H1 (cell line): ENCODE measurements at places on chromosomes 1 and 21.

DNA sequence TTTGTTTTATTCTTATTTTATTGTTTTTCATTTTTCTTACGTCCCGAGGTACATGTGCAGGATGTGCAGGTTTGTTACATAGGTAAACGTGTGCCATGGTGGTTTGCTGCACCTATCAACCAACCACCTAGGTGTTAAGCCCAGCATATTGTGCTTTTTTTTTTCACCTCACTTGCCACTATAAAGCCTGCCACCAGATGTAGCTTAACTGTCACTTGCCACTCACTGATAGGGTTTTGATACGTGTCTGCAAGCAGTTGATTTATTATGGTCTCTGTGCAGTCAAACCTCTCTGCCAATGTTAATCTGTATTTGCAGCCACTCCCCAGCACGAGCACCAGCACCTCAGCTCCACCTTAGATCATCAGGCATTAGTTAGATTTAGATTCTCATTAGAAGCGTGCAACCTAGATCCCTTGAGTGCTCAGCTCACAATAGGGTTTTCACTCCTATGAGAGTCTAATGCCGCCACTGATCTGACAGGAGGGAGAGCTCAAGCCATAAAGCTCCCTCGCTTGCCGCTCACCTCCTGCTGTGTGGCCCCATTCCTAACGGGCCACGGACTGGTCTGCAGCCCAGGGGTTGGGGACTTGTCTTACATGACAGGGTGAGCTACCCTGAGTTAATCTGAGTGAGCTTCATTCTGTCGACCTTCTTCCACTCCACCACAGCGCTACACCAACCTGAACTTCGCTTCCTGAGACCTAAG lies 17.9 kb upstream of the ABCG1 start:
- no peak for DNase-seq

GRCh38 chr1:44617703-44618029 lies 56.6 kb downstream of the TMEM53 start:
- no peak for DNase-seq

DNA sequence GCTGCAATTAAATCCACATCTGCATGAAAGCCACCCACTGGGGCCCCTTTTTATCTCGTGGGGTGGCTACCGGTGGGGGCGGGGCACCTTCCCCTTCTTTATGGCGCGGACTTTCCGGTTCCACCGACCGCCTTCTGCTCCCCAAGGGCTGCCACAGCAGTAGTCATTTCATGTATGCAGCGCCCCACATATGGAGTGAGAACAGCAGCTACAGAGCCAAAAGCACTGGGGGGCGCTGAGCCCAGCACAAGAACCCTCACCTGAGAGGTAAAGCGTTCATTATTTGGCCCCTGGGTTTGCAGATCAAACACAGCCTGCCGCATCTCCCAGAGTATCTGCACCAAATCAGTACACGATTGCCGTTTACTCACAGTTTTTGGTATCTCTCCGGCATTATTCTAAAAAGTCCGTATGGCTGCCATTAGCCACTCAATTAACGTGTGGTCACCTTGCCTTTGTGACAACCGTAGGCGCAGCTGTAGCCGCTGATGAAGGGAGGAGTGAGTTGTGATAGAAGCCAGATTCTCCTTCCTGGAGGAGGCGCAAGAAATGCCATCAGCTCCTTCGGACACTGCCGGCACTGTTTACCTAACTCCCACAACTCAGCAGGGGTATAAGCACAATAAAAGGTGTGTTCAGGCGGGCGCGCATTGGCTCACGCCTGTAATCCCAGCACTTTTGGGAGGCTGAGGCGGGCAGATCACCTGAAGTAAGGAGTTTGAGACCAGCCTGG lies 30.4 kb upstream of the CR2 start:
- no peak for DNase-seq

GRCh38 chr1:10387677-10388386 lies 11.0 kb upstream of the PGD start:
- no peak for DNase-seq

- DNase-seq: no peak
Measured at GRCh38 chr1:76951153-76951552, 83.9 kb downstream of the ST6GALNAC5 start.

DNA sequence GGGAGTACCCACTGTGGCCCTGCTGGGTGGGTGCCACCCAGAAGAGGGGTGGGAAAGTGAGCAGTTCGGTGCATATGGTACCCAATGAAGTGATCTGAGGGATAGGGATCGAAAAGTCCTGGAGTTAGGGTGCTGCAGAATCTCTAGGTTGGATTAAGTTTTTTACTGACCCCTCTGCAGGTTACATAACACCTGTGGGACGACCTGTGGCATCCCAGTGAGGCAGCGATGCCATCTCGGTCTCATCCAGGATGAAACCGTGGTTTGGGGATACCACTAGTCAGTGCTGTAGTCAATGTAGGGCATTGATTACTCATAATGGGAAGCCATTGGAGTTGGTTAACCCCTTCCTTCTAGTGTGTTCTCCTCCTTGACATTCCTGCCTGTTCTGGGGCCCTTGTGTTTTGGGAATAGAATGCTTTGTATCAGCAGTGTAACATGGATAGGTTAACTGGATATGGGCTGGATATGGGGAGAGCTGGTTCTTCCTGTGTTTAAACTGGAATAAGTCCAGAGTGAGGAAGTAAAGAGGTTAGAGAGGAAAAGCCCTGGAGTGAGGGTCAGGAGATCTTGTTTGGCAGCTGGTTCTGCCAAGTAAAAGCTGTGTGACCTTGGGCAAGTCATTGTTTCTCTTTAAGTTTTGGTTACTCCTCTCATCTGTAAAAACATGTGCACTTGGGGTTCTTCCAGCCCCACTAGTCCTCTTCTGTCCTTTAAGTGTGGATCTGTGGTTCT lies 42.8 kb upstream of the ATF3 start:
- no peak for DNase-seq

GRCh38 chr1:234871039-234871709 lies 257.5 kb downstream of the TOMM20 start:
- no peak for DNase-seq

GRCh38 chr1:84691122-84691783 lies 992 bp upstream of the SSX2IP start:
- DNase-seq: no peak

DNA sequence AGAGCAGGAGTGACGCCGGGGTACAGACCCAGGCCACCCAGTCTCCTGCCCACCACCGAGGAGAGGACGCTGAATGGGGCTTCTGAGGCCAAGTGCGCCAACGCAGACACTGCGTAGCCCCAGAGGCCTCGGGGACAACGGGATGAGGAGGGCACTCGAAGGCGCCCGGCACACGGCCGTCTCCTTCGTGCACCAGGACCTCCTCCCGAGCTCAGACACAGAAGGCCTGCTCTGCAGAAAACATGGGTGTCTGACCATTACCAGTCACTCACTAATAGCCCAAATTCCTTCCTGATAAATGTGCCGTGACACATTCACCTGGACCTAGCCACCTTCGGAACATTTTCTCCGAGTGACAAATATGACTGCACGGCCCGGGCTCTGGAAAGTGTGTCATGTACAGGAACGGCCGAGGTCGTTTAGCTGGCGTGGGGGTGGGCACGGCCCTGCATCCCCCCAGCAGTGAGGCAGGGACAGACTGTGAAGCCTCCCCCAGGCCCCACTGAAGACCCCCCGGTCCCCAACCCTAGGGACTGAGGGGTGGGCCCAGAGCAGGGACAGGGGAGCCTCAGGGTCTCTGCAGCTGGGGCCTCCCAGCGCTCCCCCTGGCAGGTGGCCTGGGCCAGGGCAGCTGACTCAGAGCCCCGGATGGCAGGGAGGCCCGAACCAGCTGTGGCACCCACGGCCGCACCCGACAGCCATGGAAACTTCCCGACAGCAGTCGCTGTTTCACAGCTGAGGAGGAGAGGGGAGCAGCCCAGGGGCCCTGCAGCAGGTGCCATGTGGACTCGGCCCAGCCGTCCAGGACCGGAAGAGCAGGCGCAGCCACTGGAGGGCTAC lies 16.7 kb upstream of the COL6A2 start:
- no peak for DNase-seq

DNA sequence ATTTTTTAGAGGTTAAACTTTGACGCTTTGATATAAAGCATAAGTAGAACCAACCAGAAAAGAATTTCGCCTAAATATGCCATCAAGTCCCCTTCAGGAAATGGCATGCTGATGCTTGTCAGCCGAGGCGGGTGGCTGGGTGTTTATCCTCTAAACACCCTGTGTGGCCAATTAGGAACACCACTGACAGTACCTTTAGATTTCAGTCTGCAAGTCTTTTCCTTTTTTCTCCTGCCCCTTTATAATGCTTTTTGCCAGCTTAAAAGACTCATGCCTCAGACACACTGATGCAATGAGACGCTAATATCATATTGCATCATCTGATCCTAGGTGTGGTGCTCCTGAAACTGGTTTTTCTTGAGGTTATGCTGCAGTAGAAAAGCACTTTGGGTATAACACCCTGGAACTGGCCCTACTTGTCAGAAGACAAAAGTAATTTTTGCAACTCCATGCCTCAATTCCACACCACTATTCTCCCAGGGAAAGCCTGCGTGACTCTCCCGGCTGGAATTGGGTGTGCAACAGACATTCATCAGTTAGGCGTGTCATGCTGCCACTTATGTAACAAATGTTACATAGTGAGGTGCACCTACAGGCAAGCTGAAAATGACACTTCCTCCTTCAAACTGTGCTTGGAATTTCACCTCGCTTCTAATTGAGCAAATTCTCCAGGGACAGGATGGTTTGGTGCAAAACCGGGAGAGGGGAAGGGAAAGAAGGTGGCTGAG lies 2.0 kb upstream of the RCC2 start:
- DNase-seq: no peak

- no peak for DNase-seq
Measured at GRCh38 chr1:115949156-115949555, 27.2 kb upstream of the SLC22A15 start.

- no peak for DNase-seq
Measured at GRCh38 chr1:161986328-161986727, 37.3 kb downstream of the OLFML2B start.

DNA sequence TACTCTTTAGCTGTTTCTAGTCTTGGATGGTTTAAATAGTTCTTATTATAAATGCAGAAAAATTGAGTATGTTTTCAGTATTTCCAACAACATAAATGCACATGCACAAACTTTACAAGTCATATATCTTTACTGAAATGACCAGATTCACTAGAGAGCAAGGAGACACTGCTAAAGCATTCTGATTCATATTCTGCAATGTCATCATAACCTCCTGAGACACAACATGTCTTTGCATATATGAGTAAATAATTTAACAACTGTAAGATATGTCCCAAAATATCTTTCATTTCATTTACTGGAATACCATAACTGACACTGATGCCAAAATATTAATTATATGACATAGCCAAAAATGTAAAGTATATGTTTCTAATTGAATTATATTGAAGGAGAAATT lies 16.8 kb upstream of the SAMSN1 start:
- no peak for DNase-seq

DNA sequence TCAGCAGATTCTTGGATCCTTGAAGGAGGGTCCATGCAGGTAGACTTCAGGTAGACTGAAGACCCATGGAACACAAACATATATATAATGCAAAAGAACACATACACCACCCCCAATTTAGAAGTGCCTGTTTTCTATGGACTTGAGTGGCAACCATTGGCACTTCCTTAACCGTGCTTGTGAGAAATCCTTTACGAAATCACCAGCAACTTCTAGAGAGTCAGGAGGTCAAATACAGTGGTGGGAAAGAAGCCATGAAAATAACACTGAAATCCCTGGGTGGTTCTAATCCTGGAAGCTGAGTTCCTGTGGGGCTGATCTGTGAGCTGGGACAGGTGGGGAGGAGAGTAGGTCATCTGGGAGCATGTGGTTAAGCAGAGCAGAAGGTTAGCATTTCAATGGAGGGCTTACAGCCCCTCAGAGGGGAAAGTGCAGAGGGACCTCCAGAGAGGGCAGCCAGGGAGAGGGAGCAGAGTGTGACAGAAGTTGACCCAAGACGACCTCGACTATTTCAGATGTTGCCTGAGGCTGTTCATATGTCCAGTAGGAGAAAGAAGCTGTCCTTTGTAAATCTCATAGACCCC lies 13.0 kb upstream of the IL10 start:
- DNase-seq: no peak

- DNase-seq: no peak
Measured at GRCh38 chr1:113958691-113959090, 20.6 kb upstream of the OLFML3 start.

DNA sequence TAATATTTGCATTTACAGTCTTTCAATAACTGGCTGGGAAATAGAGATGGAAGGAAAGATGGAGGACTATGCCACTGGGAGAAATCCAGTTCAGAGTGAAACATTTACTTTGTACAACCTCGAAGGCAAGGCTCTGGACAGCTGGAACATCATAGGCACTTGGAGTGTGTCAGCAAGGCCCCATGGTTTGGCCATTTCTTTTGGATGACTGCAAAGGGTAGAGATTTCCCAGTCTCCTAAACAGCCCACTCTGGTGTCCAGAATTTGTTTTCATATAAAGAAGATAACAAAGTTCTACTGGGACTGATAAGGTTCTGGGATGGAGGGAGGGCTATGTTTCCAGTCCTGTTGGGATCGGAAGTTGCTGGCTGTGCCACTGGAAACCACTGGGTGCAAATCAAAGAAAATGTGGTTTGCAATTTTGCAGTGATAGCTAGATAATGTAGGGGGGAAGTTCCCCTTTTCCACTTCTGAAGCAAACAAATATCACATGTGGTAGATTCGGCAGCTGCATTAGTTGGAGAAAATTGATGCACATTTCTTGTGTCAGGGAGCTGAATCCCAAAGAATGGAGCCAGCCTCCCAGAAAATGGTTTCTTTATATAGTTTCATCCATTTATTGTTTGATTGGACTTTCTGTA lies 16.2 kb downstream of the KCND3 start:
- DNase-seq: no peak

DNA sequence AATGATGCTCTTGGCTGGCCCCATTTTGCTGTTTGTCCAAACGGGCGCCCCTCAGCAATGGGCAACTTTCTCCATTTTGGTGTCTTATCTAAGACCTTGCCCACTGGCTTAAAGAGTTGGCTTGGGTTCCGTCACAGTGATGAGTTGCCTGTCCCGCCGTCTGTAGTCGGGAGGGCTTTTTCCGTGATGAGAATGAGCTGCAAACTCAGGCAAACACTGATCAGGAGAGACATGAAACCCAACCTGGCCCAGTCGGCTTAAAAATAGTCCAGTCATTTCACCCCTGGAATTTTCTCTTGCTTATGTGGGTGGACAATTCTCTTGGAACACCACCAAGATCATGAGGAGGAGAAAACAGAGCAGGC lies 79.3 kb downstream of the ST6GALNAC3 start:
- DNase-seq: no peak

GRCh38 chr1:25099343-25099951 lies 132.9 kb downstream of the SYF2 start:
- no peak for DNase-seq

DNA sequence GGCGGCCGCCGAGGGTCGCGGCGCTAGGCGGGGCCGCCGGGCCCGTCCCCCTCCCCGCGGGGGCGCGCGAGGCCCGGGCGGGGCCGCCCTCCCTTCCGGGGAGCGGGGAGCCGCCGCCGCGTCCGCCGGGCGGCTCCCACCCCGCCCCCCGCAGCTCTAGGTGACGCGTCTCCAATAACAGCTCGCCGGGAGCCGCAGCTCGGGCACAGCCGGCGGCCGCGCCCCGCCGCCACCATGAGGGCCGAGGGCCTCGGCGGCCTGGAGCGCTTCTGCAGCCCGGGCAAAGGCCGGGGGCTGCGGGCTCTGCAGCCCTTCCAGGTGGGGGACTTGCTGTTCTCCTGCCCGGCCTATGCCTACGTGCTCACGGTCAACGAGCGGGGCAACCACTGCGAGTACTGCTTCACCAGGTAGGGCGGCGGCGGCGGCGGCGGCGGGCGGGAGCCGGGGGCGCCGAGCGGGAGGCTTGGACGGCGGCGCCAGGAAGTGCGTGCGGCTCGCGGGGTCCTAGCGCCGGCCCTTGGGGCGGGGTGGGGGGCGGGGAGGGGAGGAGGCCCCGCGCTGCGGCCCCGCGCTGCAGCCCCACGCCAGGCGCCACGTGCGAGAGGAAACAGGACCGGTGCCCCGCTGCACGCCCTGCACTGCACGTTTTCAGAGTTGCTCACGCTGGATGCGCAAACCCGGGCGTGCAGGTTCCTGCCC lies at the start of gene SMYD2:
Gene SMYD2 (plus strand): TSS at position 139 of the 699 bp plus-strand sequence. CDS start 96 bp downstream, at position 235.
- no peak for DNase-seq
